Stromal cell of bone marrow (primary cell): ENCODE measurements at places on chromosomes 11 and 22.

DNA sequence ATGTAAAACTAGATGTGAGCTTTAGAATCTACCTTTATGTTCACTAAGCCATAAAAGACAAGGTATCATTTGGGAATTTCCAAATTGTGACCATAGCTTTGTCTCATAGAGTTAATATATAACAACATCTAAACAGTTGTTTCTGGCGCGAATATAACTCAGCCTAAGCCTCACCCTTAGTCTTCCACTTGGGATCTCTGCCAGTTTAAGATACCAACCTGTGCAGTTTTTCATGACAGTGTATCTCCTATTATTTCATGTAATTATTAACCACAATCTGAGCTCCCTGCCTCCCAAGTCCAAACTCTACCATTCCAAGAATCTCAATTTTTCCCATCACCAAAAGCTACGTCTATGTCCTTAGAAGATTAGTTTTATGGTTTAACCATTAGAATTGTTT is 572.5 kb upstream of the ISX start:
- no peak for DNase-seq

GRCh38 chr22:39514373-39514973 is 5.9 kb upstream of the ATF4 start:
- no peak for DNase-seq

DNA sequence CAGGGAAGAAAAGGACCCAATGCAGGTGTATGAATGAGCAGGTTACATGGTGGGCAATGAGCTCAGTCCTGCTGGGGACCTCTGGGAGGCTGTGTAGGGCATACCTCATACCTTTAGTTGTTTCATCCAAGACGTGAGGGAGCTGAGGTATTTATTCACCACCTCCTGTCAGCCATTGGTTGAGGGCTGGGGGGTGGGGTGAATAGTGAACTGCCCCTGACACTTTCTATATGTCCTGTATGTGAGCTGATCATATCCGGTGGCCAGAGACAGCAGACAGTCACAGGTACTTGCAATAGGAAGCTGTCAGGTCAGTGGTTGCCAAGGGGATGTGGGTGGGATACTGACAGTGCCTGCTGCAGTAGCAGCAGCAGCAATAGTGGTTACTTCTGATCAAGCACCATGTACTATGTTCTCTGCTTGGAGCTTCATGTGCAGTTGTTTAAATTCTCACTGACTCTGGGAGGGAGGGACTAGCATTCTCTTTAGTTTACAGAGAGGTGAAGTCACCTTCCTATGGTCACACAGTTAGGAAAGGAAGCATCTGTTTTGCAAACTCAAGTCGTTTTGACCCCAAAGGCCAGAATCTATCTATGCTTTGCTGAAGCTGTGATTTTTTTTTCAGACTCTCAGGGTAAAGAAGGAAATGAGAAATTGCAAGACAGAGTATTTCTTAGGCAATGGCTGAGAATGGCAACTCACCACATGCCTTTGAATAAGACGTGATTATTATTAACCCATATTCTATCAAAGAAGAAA is 54.0 kb downstream of the MIAT start:
- DNase-seq, result no peak

GRCh38 chr22:20396639-20397038 is 2.7 kb downstream of the ZNF74 start:
- peak; percentile 64 for DNase-seq

DNA sequence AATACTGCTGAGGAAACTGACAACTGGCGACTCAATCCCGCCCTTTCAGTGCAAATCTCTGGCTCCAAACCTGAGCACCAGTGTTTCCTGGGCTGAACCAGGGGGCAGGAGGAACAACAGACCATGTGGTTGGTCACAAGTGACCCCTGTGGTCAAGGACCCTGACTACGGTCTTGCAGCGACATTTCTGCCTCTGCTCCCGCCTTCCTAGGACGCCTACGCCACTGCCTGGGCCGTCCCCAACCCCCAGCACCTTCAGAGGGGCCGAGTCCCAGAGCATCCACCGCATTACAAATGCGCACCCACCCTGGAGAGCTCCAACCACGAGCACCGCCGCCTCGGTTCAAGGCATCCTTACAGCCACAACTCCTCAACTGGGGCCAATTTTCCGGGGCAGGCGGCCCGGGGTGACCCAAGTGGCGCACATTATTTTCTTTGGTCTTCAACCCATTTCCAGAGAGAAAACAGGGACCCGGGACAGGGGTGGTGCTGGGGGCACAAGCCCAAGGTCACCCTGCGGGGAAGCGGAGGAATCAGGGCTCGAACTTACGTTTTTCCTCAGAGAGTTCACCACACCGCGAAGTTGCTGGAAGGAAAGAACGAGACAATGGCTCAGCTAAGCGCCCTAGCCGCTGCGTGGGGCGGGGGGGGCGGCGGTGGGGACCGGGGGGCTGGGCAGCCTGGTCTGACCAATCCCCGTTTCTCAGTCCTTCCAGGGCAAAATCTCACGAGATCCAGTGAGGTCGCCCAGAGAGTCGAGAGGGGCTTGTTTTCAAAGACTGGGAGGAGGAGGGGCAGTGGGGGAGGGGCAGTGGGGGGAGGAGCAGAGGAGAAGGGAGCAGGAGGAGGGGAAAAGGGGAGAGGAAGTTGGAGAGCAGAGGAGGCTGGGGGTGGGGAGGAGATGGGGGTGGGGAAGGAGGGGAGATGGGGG is 1.8 kb downstream of the PRAME start:
- DNase-seq, result no peak

- DNase-seq, result no peak
These were observed 18.8 kb upstream of the OPCML start for GRCh38 chr11:133551064-133551463.

- no peak for DNase-seq
These were observed 36.5 kb downstream of the APOL1 start for GRCh38 chr22:36289406-36289870.

DNA sequence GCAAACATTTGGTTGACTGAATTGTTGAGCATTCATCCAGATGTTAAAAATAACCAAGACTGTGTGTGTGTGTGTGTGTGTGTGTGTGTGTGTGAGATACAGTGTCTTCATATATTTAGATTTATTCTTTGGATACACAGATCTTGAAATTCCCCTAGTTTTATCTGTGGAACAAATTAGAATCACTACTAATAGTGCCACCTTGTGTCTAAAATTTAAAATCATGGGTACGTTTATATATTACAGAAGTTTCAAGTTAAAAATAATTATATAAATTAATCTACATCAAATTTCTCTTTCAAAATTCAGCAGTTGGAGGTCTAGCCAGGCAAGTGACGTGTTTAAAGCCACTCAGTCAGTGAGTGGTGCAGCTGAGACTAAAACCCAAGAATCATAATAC is 1566.2 kb upstream of the TENM4 start:
- DNase-seq, result peak; percentile 4

DNA sequence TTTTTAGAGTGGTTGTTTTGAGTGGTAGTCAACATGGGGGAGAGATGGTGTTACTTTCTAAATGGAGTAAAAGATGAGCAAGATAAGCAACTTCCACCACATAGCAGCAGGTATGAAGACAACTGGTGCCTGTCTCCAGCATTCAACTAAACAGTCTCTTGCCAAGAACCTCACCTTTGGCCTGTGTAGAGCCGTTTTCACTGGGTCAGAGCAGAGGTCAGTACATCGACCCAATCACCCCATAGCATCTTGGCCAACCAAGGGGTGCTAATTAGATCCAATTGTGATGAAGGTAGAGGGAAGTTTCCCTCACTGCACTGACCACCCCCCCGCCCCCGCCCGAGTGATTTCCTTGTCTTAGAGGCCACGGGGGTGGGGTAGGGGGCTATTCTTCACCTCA is 188.2 kb downstream of the BLID start:
- no peak for DNase-seq

DNA sequence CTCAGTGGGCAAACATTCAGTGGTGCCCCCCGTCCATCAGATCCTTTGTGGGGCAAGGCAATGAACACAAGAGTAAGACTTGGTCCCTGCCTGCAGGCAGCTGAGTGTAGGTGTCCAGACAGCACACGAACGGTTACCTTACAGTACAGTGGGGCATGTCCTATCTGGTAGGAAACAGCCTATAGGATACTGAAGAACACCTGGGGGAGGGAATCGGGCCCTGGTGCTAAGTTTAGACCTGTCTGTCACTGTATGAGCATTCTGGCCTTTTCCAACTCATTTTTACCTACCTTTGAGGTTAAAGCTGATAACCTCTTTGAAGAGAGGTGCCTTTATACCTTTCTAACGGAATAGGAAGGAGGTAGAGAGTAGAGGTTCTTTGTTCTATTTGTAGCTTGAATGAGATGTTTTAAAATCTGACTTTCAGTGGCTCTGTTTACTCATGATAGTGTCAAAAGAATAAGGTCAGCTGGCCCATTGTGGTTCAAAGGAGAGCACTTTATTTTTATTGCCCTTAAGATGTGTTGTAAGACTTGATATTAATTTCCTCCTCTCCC is 8.9 kb downstream of the ZNRF3 start:
- DNase-seq, result no peak

- no peak for DNase-seq
These were observed 866 bp downstream of the EXPH5 start for GRCh38 chr11:108592591-108593213.

- no peak for DNase-seq
These were observed 41.4 kb downstream of the SCUBE2 start for GRCh38 chr11:9049959-9050358.

GRCh38 chr11:1034001-1034400 is 2.5 kb downstream of the MUC6 start:
- DNase-seq, result no peak

DNA sequence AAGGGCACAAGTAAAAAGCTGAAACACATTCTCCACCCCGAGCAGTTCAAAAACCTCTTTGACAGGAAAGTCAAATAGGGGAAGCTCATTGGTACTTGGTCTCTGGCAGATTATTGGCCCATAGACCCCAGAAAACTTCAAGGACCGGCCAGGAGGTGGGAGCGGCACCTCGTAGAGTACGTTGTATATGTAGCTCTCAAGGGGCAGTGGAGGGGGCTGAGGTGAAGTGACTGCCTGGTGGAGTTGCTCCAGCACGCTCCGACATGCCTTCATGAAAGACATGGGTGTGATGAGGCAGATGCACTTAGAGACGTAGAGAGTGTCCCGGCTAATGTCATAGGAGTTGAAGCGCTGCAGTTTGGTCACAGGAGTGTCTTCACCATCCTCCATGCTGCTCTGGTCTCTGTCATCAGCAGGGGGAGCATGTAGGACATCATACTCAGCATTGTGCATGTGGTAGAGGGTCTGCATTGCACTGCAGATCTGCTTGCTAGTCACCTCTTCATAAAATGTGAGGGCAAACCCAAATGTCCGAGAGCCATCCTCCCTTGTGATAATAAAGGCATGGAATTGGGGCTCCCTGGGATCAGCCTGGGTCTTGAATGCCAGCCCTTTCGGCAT is 61.3 kb downstream of the DENND5A start:
- no peak for DNase-seq

DNA sequence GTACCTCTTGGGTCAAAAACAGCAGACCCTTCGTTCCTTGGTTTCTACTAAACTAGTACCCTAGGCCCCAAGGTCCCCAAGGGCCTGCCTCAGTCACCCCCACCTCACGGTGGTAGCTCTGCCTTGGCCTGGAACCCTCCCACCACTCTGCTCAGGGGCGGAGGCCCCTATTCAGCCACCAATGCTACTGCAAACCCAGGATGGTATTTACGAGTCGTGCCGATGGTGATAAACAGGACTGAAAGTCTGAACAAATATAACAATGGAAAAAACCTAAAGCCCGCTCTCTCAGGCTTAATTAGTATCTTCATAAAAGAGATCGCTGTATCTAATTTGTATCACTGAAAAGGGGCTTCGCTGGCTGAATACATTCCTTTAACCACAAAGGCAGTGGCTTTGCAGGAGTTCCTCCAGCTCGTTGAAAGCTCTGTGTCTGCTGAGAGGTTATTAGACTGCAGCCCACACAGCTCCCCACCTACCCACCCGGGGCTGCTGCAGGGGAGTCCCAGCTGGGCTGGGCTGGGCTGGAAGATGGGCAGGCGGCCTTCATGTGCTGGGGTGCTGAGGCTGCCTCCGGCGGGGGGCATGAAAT is 15.2 kb downstream of the SHISAL1 start:
- no peak for DNase-seq

DNA sequence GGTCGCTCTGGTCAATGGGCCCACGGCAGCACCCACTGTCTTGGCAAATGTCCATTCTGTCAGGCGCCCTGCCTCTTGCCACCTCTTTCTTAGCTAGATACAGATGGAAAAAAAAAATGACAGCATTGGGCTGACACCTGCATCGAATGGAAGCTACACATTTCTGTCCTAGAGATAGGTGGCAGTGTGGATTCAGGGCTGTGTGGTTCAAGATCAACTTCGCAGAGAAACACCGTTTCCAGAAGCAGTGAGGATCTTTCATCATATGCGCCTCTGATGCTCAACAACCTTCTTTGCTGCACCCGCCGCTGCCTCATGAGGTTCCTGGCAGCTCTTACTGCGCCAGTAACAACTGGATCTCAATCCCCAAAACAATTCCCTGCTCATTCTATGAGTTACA is 236.3 kb downstream of the KIRREL3 start:
- peak; percentile 6 for DNase-seq

DNA sequence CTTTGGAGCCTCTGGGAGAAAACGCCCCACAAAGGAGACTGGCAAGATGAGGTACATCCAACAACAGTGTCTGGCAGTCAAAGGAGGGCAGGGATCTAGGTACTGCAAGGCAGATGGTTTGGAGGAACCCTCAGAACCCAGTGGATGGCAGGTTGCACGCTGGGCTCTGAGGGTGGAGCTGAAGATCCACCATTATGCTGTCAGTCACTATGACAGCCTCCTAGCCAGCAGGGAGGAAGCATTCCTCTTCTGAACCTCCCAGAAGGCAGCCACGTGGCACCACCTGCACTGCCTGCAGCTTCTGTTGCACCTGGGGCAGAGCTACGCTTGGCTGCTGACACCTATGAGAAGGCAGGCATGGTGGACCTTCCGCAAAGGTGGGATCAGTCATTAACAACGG is 40.2 kb downstream of the HTR3A start:
- DNase-seq, result no peak

GRCh38 chr11:2310073-2310785 is 8.4 kb downstream of the TSPAN32 start:
- no peak for DNase-seq

DNA sequence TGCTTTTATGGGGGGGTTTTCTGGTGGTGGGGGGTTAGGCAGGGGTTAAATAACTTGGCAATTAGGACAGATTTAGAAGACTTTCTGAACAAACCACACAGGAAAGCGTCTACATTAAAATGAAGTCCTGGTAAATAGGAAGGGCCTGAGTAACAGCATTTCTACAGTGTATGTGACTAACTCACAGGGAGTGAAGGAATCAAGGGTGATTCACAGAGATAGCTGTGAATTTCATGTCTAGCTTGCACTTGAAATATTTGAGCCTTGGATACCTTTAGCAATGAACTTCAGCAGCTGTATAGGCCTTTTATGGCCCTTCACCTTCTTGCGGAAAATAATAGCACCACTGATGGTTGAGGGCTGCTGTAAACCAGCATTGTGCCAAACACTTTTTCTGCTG is 26.1 kb upstream of the LDHA start:
- no peak for DNase-seq

GRCh38 chr22:46611189-46611588 is 9.0 kb upstream of the GRAMD4 start:
- DNase-seq, result no peak
